Mammary epithelial cell (primary cell): ENCODE measurements at places on chromosomes 5 and 9.

- DNase-seq = peak; percentile 20
Measured at GRCh38 chr5:37005946-37006540, 129.5 kb downstream of the NIPBL start.

DNA sequence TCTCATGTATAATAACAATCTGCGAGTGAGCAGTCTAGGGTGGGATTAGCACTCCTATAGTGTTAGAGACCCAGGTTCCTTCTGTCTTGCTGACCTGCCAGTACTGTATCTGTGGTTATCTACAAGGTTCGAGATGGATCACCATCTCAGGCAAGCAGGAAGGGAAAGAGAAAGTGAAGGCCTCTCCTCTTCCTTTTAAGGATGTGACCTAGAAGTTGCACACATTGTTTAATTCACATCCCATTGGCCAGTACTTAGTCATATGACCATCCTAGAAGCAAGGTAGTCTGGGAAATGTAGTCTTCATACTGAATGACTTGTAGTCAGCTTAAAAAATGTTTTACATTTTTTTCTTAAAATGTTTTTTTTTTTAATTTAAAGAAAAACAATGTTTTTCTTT, 168.6 kb downstream of the CARTPT start:
- DNase-seq = peak; percentile 76

- DNase-seq = no peak
Measured at GRCh38 chr5:170201311-170201710, 31.5 kb upstream of the C5orf58 start.

GRCh38 chr5:133704411-133704810, 92.1 kb upstream of the FSTL4 start:
- no peak for DNase-seq

- no peak for DNase-seq
Measured at GRCh38 chr9:124437086-124437485, 13.2 kb upstream of the ADGRD2 start.

GRCh38 chr5:172417983-172418630, 36.2 kb downstream of the SH3PXD2B start:
- peak; percentile 85 for DNase-seq

GRCh38 chr5:3393122-3393919, 202.3 kb upstream of the IRX1 start:
- DNase-seq = no peak

DNA sequence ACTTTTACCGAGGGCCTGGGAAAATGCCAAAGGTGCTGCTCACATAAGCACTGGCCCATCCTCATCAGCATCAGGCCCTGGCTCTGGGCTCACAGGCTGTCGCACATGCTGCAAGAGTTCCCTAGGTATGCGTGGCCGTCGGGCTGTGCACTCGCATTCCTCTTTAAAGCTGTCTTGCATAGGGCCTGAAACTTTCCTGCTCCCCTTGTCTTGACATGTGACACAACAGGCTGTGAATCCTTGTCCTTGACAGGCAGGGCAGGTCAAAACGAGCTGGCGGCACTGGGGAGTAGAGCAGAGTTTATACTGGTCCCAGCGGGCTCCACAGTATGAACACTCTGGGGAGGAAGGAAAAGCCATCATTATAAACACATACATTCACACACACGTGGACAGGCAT, 30.7 kb downstream of the TSTD2 start:
- DNase-seq = no peak

GRCh38 chr5:91293131-91293530, 90.0 kb downstream of the ARRDC3 start:
- no peak for DNase-seq

GRCh38 chr5:153742060-153742459, 251.6 kb downstream of the GRIA1 start:
- DNase-seq = no peak

GRCh38 chr5:168747987-168748777, 169.0 kb upstream of the PANK3 start:
- peak; percentile 5 for DNase-seq

DNA sequence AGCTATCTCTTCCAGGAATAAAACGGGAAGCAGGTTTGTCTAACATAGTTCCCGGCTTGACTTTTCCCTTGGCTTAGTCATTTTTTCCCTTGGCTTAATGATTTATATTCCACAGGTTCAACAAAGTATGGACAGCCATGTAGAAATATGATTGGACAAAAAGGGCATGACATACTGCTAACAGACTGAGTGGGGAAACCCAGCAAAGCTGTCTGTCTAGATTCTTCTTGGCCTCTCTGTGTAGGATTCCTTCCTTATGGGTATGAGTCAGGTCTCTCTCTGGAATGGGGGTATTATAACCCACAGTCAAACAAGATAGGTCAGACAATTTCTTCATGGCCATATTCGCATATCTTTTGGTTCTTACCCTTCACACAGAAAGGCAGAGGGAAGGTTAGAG, 5.7 kb upstream of the MTAP start:
- peak; percentile 57 for DNase-seq

- no peak for DNase-seq
Measured at GRCh38 chr5:143113461-143113860, 290.0 kb downstream of the NR3C1 start.

GRCh38 chr5:147439254-147439653, 70.6 kb downstream of the DPYSL3 start:
- DNase-seq = peak; percentile 25

DNA sequence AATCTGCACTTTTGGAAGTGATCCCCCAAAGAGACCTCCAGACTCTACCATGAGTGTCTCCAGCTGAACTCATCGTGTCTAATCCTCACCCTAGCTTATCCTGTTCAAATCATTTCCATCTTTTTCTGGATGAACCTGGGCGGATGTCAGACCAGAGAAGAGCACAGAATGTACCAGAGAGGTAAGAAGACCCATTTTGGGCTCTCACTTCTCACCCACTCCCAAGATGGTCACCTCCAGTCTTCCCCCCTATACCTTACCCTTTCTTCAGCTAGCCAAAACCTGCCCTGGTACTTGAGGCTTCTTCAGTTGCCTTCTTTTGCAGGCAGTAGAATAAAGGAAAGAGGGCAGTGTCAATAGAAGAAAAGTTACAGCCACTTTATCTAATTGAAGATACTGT, 27.9 kb upstream of the ANXA2R start:
- DNase-seq = no peak

DNA sequence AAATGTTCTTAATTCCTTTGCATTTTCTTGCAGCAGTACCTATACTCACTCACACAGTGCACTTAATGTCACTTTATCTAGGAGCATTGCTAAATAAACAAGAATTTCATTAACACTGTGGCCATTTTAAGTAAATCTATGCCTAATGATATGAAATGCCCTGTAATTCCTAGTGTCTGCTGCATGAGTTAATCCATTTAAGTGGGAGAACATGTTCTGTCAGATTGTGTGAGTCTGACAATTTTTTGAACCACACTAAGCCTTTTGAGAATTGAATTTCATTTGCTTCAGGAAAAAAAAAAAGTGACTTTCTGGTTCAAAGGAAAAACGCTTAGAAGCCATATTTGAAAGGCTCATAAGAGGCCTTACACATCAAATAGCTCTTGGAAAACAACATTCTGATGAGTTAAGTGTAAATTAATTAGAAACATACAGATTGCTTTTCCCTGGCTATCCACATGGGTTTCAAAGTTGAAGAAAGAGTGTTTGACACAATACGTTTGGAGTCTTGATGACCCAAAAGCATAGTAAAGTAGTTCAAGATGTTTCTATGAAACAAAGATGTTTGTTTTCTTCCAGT, 446.7 kb upstream of the GRAMD2B start:
- DNase-seq = no peak

DNA sequence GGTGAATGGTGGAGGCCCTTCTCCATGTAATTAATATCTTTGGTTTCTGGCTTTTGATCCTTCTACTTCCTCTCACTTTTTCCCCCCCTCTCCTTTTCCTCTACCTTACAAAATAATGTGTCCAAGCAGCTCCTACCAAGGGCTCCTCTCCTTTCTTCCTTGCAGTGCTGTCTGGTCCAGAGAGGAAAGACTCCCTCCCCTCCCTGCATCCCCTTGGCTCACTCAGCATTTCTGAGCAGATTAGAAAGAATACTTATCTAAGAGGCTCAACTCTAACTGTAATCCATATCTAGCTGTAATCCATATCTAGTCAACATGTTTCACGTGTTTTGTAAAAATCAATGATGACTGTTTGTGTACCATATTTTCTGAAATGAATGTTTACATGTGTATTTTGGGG, 97.4 kb downstream of the GAPVD1 start:
- no peak for DNase-seq

GRCh38 chr9:106020186-106020585, 325.8 kb downstream of the TMEM38B start:
- no peak for DNase-seq

- no peak for DNase-seq
Measured at GRCh38 chr5:664994-665360, 28.2 kb downstream of the TPPP start.

DNA sequence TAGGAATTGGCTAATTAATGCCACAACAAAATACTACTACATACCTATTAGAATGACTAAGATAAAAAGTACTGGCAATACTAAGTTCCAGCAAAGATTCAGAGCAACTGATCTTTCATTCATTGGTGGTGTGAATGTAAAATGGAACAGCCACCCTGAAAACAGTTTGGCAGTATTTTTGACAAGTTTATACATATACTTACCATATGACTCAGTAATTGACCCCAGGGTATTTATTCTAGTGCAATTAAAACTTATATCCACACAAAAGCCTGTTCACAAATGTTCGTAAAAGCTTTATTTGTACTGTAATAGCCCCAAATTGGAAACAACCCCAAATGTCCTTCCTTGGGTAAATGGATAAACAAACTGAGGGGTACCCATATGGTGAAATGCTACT, 270.8 kb upstream of the ACTBL2 start:
- peak; percentile 83 for DNase-seq

GRCh38 chr9:85723215-85723614, 18.5 kb downstream of the AGTPBP1 start:
- no peak for DNase-seq

- DNase-seq = peak; percentile 77
Measured at GRCh38 chr5:14039063-14039462, 94.6 kb upstream of the DNAH5 start.

- peak; percentile 31 for DNase-seq
Measured at GRCh38 chr9:108761655-108762347, 94.0 kb downstream of the ACTL7B start.

DNA sequence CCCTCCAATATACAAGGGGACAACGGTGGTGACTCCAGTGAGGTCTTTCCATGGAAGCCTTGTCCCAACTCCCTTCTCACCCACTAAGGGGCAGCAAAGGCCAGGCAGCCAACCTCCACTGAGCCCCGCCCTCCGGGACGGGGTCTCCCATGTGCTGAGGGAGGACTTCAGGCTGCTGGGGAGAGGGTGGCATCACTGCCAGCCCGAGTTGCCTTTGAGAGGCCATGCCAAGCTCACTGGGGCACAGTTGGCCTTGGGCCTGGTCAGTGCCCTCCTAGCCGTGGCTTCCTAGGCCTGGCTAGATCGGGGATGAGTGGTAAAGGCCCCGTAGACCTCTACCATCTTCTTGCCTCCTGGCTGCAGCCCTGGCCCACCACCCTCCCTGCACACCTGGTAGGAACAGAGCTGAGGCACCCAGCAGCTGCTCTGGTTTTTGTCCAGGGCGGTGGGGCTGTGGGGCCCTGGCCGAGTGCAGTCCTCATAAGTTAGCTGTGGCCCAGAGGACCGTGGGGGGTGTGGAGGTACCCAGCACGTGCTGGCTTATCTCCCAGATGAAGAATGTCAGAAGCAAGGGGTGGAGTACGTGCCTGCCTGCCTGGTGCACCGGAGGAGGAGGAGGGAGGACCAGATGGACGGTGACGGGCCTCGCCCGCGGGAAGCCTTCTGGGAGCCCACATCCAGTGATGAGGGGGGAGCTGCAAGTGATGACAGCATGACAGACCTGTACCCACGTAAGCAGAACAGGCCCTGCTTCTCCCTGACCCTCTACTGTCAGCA, 3.2 kb downstream of the SURF2 start:
- DNase-seq = no peak

DNA sequence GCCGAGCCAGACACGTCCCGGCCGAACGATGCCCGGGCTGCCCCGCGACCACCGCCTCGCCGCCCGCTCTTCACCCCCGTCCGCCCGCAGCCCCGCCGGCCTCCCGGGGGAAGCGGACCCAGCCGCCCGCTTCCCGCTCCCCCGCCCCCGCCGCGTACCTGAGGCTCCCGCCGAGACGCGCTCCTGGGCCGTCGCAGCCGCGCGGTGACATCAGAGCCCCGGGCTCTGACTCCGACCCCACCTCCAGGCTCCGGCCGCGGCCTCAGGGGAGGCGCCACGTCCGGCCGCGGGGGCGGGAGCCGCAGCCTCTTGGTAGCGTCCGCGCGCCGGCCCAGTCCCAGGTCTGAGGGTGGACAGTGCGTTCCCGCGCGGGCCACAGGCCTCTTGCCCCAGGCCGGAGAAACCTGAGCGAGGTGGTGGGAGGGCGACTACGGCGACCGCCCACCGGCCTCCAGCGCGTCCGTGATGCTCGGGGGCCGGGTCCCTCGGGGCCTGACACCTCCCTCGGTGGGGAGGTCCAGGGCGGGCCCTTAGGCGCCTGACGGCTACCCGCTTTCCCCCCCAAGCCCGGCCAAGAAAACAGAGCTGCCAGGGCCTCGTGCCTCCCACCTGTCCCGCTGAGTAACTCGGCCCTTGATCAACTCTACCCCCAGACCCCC, at the start of gene SHROOM1:
Gene SHROOM1, minus strand, starts transcription at position 212 of the 659 bp plus-strand sequence. CDS start 4,507 bp downstream, outside the sequence.
- peak; percentile 48 for DNase-seq

- DNase-seq = peak; percentile 97
Measured at GRCh38 chr5:169164481-169164925, 136.4 kb downstream of the SLIT3 start.

GRCh38 chr9:94864196-94864595, 137.7 kb downstream of the AOPEP start:
- no peak for DNase-seq

DNA sequence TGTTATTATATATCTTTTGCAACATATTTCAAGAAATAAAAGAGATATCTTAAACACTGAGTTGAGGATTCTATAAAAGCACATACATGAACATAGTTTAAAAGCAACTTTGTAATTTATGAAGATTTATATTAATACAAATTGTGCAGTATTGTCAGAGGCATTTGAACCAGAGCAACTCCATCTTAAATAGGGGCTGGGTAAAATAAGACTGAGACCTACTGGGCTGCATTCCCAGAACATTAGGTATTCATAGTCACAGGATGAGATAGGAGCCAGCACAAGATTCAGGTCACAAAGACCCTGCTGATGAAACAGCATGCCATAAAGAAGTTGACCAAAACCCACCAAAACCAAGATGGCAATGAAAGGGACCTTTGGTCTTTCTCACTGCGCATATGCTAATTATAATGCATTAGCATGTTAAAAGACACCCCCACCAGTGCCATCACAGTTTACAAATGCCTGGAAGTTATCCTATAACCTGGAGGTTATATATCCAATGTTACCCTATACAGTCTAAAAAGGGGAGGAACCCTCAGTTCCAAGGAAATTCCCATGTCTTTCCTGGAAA, 320.2 kb downstream of the FAM170A start:
- DNase-seq = no peak
